Activated CD8-positive, alpha-beta memory T cell treated with anti-CD3 and anti-CD28 coated beads for 48 hours (primary cell): ENCODE measurements at places on chromosomes 3 and 15.

- DNase-seq, result no peak
These were observed 126.0 kb upstream of the LMOD3 start for GRCh38 chr3:69248436-69248835.

DNA sequence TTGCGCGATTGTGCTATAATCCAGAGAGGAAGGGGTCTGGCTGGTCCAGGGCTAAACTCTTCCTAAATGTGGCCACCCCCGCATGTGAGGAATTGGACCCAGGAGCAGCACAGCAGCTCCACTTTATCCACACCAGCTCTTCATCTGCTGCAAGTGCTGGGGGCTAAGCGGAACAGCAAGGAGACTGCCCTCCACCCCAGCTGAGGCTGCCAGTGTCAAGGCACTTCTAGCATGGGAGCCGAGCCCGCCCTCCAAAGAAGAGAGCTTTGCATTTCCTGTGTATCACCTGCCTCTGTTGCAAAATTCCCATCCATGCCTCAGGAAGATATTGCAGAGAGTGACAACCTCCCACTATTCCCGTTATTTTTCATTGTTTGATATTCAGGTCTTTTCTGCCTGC lies 333.6 kb downstream of the ARRDC4 start:
- DNase-seq, result no peak

GRCh38 chr3:153681057-153681456 lies 440.1 kb upstream of the ARHGEF26 start:
- no peak for DNase-seq

- DNase-seq, result no peak
These were observed 33.7 kb downstream of the SUSD5 start for GRCh38 chr3:33184863-33185262.

DNA sequence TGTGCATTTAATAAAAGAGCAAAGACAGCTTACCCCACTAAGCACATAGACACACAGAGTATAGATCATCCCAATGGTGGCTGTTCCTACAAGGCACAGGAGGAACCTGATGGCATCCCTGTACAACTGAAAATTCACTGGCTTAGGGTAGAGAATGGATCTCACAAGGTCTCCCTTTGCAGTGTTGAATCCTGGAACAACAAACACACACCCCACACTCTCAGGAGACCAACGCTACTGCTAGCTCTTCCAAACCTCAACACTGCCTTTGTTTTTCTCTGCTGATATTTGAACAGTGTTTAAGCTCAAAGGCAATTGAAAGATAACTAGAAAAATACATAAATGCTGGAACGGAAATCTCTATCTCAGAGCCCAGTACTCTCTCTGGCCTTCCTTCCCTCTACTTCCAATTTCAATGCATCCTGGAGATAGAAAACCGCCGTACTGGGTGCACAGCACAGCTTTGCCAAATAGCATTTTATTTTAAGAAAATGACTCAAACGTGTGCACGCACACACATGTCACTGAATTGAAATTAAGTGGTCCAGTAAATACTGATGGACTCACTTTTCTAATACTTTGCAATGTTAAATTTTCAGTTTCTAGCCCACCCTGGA lies 87.5 kb upstream of the ATP13A5 start:
- no peak for DNase-seq
